OCI-LY7 (cell line): ENCODE measurements at places on chromosomes 6 and 20. TPM values are rescaled to one million over a fixed set of nuclear protein-coding genes. Genes with fewer than 3 reads are reported as not detected.
A peak's percentile ranks its signal among the peaks of the same experiment; 100 is the strongest.

- no peak for DNase-seq
These were observed 54.8 kb downstream of the BTBD3 start for GRCh38 chr20:11972478-11972877.

Gene DHX35
- total RNA-seq = 13.0 and 13.9 TPM in 2 replicates

- DNase-seq = no peak
These were observed 153.3 kb upstream of the SNX9 start for GRCh38 chr6:157669747-157670216.

Gene GABRR1
- not detected in 2 replicates for total RNA-seq

DNA sequence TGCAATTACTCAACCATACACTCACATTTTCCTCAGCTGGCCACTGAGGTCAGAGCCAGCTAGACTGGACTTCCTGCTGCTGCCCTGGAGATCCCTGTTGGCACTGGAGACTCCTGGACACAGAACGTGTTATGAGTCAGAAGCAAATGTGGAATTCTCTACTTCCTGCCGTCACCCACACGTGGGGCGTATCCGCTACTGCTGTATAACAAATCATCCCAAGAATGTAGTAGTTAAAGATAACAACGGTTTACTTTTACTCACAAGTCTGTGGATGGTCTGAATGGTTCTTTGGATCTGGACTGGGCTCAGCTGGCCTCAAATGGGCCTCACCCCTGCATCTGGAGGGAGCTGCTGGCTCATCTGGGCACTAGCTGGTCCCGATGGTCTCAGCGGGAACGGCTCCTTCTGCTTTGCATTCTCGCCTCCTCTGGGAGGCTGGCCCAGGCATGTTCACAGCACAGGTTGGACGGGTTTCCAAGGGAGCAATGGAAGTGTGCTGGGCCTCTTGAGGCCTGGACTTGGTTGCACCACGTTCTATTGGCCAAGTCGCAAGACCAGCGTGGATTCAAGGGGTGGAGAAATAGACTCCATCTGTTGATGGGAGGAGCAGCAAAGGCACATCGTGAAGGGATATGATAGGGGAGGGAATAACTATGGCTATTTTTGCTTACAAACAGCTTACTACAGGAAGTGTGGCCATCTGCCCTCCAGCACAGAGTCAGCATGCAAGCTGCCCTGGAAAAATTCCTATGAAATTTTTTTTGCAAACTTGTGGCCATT lies 118.5 kb downstream of the SNX5 start:
- no peak for DNase-seq

DNA sequence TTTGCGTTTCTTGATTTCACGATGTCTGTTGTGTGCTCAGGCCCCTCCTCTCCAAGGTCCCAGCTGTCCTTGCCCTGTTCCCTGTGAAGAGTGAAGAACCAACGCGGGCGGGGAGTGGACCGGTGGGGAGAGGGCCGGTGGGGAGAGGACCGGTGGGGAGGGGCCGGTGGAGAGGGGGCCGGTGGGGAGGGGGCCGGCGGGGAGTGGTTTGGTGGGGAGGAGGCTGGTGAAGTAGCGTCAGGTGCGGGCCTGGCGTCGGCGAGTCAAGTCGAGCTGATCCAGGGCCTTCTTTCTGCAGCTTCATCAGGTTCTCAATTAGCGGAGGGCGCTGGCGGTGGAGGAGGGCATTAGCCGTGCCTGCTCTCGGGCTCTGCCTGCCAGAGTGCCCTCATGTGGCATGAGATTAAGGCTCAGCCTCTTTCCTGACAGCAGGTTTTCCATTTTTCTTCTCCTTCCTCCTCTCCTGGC lies 21.2 kb upstream of the BHLHE23 start:
- DNase-seq = peak; percentile 30

GRCh38 chr6:100730001-100730980 lies 150.8 kb downstream of the ASCC3 start:
- DNase-seq = peak; percentile 23

DNA sequence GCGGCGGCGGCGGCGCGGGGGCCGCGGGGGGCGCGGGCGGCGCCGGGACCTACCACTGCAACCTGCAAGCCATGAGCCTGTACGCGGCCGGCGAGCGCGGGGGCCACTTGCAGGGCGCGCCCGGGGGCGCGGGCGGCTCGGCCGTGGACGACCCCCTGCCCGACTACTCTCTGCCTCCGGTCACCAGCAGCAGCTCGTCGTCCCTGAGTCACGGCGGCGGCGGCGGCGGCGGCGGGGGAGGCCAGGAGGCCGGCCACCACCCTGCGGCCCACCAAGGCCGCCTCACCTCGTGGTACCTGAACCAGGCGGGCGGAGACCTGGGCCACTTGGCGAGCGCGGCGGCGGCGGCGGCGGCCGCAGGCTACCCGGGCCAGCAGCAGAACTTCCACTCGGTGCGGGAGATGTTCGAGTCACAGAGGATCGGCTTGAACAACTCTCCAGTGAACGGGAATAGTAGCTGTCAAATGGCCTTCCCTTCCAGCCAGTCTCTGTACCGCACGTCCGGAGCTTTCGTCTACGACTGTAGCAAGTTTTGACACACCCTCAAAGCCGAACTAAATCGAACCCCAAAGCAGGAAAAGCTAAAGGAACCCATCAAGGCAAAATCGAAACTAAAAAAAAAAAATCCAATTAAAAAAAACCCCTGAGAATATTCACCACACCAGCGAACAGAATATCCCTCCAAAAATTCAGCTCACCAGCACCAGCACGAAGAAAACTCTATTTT lies 2.0 kb downstream of the FOXC1 start:
- DNase-seq = no peak

GRCh38 chr6:166389119-166389518 lies 6.4 kb upstream of the MPC1 start:
- no peak for DNase-seq

Gene LINC00237
- total RNA-seq = not detected in 2 replicates

Gene OTOR
- not detected in 2 replicates for total RNA-seq

DNA sequence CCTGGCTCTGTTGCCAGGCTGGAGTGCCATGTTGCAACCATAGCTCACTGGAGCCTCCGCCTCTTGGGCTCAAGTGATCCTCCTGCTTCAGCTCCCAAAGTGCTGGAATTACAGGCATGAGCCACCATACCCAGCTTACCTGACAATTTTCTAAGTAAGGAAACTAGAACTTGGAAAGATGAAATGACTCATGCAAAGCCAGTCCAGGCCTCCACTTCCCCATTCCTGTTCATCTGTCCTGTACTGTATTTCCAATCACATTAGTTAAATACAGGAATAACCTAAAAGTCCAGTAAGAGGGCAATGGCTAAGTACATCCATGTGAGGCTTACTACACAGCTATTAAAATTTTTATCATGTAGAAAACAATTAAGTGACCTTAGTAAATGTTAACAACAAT lies 8.3 kb upstream of the ADGB start:
- no peak for DNase-seq

DNA sequence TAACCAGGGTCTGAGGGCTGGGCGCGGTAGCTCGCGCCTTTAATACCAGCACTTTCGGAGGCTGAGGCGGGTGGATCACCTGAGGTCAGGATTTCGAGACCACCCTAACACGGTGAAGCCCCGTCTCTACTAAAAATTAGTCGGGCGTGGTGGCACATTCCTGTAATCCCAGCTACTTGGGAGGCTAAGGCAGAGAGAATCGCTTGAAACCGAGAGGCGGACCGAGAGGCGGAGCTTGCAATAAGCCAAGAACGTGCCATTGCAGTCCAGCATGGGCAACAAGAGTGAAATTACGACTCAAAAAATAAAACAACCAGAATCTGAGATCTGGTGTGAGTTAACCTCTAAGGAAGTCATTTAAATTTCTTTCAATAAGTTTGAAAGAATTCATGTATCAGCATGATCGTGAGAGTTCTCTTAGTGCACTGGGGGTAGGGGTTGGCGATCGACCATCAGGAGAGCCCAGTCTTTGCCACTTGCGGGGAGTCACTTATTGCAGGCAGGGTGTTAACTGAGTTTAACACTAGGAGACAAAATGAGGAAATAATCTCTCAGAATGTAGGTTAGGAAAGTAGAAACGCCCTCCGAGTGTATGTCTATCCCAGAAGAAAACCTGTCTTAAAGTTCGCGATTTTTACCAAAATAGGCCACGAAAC lies 206.5 kb upstream of the ZNF184 start:
- DNase-seq = no peak

GRCh38 chr20:38434301-38434741 lies 807 bp downstream of the SNHG17 start:
- peak; percentile 44 for DNase-seq

Gene CALHM6
- total RNA-seq = 0.79 and 1.8 TPM in 2 replicates

DNA sequence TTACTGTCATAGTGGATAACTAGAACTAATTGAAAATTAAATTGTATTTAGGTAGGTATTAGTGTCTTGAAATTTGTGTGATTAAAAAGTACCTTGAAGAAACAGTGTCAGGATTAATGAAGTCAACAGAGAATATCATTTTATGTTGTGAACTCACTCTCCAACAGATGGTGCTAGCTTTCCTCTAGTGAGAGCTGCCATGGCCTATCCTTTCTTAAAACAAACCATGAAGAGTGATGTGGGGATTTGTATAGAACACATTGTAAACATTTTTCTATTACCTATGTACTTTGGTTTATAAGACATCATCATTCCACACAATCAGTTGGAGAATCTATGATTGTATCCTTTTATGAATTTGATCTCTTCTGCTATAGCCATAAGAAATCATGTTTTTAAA lies 4.8 kb upstream of the SRSF12 start:
- peak; percentile 63 for DNase-seq

Gene PRICKLE4
- total RNA-seq = 1.2 and 2.6 TPM in 2 replicates

DNA sequence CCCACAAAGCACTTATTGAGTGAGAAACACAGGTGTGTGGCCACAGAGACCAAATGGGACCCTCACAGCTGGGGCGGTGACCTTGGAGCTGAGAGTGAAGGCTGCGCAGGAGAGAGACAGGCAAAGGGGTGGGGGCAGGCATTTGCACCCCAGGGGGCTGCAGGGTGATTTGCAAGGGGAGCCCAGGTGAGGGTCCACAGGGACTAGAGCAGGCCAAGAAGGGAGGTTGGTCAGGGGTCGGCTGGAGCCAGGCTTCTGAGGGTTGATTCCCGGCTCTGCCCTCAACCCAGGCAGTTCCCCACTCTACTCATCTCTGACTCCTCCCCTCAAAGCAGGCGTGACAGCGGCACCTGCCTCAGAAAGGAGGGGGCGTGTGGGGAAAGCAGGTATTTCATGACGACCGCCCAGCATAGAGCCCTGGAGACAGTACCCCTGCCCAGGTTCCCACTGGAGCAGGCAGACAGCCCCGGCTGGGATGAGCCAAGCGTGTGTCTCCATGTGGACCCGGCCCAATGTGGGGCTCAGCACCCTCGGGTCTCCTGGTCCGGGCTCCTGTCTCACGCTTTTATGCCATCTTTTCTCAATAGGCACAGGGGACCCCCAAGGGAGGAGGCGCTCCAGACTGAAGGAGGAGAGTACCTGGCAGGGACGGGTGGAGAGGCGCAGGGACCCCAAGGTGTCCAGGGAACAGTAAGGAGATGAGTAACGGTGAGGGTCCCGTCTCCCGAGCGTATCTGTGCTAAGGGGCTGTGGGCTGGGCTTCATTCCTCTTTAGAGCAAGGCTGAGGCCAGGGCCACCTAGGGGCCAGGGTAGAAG lies 3.1 kb upstream of the MRGBP start:
- no peak for DNase-seq

GRCh38 chr6:8082954-8083858 lies 19.0 kb upstream of the BLOC1S5 start:
- DNase-seq = no peak

Gene NKX2-2
- total RNA-seq = not detected in 2 replicates

Gene GLP1R
- not detected in 2 replicates for total RNA-seq

Gene BANF2
- not detected in 2 replicates for total RNA-seq

Gene ANKRD6
- total RNA-seq = 4.8 and 7.0 TPM in 2 replicates

GRCh38 chr20:62625516-62625915 lies 16.8 kb upstream of the SLCO4A1 start:
- no peak for DNase-seq
